GM12891 (cell line): ENCODE measurements at places on chromosomes 3 and 15.
A peak's percentile ranks its signal among the peaks of the same experiment; 100 is the strongest.

- DNase-seq = no peak
Observed at GRCh38 chr15:68989541-68990230, 24.8 kb upstream of the NOX5 start.

DNA sequence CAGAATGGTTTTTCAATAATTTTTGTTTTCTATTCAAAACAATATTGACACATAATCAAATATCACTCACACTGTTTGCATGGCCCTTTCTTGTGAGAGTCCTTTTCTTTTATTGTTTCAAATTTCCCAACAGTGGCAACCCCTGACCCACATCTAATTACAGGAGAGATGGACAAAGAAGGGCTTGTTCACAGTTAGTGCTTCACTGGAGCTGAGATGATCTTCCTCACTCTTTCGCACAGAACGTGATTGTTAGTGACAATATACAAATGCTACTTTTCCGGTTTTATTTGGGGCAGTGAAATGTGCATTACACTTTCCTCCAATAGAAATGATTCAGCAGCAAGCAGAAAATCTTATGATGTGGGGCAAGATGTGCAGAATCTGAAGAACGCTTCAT lies 38.6 kb upstream of the TTC14 start:
- DNase-seq = no peak

- no peak for DNase-seq
Observed at GRCh38 chr3:192068464-192069254, 607.7 kb downstream of the PYDC2 start.

DNA sequence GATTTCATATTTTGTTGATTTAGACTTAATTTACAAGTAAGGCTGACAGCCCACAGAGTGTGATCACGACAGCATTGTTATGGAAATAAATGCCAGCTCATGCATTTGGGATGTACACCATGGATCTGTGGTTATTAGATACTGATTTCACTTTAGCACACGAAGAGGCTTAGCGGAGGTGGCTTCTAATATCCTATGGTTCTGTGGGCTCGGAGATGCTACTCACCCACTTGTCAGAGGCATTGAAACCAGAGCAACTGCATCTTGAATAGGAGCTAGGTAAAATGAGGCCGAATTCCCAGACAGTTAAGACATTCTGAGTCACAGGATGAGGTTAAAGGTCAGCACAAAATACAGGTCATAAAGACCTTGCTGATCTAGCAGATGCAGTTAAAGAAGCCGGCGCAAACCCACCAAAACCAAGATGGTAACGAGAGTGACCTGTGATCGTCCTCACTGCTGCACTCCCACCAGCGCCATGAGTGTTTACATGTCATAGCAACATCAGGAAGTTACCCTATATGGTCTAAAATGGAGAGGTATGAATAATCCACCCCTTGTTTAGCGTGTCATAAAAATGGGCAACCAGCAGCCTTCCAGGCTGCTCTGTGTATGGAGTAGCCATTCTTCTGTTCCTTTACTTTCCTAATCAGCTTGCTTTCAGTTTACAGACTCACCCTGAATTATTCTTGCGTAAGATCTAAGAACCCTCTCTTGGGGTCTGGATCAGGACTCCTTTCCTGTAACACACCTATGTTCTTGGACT lies 117.5 kb downstream of the PGPEP1L start:
- no peak for DNase-seq

DNA sequence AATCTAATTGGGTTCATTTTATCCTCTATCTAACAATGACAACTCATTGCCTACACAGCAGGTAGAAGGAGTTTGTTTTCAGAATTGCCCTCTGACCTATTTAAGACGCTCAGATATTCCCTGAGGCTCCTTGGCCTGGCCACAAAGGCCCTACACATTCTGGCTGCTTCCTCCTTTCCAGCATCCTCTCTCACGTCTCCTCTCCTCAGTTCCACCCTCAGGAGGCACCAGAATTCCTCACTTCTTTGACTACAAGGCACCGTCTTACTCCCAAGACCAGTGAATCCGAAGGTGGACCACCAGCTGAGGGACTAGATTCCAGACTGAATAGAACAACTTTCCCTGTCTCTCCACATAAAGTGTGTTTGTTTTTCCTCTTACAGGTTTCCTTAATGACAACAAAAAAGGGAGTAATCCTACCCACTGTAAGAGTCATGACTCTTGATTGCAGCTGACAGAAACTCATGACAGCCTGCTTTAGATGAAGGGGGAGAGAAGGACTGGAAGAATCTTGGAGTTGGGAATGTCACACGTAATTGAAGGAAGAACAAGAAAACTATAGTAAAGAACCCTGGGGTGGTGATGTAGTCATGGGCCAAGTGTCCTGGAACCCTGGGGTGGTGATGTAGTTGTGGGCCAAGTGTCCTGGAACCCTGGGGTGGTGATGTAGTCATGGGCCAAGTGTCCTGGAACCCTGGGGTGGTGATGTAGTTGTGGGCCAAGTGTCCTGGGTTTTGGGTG lies 22.0 kb upstream of the MUC20 start:
- no peak for DNase-seq

DNA sequence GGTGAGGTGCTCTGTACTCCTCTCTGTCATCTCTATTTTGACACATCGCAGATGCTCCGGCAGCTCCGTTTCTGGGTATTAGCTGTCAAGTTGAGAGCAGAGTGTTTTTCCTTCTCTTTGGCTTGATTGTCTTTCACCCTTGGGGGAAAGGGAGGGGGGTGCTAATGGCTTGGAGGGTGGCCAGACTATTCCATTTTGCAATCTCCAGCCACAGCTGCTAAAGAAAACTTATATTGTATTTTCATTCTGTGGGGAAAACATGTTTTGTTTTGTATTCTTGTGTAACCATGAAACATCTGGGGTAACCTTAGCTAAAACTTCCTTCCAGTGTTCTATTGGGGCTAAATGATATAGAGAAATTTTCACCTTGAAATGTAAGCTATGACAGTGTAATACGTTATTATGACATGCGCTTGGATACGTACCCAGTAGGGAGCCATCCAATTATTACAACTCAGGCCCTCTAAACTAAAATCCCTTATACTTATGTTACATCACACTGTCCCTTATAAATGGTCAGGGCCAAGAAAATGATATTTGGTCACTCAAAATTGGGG lies 14.0 kb upstream of the LARP6 start:
- DNase-seq = no peak

DNA sequence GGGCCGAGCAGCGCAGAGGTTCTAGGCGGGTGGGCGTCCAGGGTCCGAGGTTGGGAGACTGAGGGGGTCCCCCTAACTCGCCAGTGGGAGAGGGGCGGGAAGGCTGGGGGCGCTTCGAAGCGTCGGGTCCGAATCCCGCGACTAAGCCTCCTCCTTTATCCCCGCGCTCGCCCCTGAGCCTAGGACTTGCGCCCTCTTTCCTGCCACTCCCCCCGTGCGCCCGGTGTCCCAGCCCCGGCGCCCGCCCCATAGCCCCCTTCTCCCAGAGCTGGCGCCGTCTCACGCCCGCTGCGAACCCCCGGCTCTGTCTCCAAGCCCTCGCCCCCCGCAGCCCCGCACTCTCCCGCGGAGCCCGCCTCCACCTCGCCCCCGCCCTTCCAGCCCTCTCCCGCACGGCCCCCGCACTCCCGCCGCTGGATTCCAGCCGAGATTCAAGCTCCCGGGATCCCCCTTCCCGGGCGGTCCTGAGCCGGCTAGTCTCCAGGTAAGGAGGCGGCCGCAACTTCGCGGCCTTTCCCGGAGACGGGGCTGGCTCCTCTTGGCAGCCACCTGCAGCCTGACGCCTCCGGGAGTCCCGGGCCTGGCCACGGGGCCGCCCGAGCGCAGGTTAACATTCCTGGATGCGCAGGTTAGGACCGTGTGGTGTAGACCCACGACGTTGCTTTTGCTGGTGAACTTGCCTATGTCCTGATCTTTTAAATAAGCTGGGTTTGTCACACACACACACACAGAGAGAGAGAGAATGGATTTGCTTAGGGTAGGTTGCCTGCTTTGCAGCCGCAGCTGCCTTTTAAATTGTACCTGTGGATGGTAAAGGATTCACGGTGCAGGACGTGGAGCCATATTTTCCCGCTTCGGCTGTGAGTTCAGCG lies 563 bp downstream of the PXYLP1 start:
- DNase-seq = no peak

- no peak for DNase-seq
Observed at GRCh38 chr3:148042663-148043445, 633.7 kb downstream of the ZIC1 start.

- DNase-seq = no peak
Observed at GRCh38 chr15:57387564-57388076, 11.3 kb downstream of the CGNL1 start.

DNA sequence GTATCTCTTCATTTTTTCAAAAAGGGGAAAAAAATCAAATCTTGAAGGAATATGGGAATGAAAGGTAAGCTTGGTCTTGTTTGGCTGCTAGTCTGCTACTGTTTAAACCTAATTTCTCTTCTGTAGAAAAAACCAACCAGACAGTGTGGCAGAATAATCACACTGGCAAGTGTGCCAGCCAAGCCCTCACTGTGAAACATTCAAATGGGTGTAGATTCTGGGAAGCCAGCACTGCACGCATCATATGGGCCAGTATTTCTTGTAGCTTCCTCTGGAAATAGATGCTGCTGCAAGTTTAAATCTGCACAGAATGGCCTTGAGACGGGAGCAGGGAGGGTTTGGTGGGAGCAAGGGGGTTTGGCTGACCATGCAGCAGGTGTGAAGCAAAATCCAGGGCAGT lies 62.1 kb downstream of the POMGNT2 start:
- DNase-seq = no peak

- no peak for DNase-seq
Observed at GRCh38 chr3:71011565-71012287, 571.8 kb downstream of the FOXP1 start.

GRCh38 chr3:113287803-113288648 lies 76.7 kb downstream of the BOC start:
- DNase-seq = no peak

DNA sequence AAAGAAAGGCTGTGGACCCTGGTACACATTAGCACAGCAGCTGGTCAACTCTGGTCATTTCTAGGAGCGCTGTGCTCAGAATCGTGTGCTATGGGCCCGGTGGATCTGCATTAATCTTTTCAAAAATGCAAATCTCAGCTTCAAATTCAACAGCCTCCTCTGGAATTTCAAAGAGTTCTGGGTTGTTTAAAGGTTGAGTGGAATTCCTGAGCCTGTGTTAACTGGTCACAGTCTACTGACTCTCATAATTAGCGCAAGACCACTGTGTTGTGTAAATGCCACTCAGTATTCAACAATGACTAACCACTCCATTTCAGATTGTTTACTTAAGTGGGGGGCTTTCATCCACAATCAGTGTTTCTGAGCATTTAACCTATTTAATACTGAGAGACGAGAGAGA lies 2.7 kb upstream of the ARNT2 start:
- DNase-seq = no peak

- DNase-seq = no peak
Observed at GRCh38 chr3:36380221-36381031, at the start of gene STAC. TSS of gene STAC (plus strand) at chr3:36380504. CDS start at chr3:36380644, 140 bp downstream.

DNA sequence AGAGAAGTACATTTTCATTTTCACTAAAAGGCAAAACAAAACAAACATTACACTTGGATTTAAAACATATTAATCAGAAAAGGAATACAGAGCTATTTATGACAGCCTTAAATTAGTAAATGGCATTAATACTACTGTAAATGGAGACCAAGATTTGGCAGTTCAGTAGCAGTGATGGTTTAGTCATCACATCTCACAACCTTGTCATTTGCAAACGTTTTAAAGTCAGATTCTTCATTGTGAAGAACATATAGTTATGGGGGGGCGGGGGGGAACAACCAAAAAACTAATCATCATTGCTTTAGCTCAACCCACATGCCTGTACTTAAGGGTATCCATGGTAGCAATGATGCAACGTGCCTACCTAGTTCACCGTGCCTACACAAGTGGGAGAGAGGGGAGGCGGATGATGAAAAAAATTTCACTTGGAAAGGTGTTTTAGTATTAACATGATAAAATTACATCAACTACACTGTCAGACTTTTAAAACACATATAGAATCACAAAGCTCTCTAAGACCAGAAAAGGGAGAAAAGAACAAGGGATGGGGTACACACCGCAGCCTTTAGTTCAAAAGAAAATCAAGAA lies 40.1 kb downstream of the DLG1 start:
- no peak for DNase-seq

DNA sequence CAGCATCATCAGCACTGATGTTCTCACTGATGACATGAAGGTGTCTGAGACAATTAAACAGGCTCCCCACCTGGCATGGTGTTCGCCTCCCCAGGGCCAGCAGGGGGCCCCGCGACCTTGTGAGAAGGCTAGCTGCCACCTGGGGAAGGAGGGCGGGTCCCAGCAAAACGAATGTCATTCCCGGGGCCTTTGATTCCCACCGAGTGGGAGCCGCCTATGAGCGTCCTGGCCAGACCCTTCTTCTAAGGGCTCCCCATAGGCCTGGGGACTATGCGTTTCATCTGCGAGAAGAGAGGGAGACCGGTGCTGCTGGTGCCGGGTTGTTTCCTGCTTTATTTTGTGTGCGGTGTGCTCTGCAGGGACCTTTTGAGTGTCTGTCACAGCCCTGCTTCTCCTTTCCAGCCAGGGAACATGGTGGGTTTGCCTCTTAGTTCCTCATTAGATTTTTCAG lies 20.5 kb upstream of the MINDY4B start:
- peak; percentile 48 for DNase-seq

GRCh38 chr3:71104556-71104955 lies 479.0 kb downstream of the FOXP1 start:
- no peak for DNase-seq
